ENCODE measurements at places on chromosomes 2 and 18.

DNA sequence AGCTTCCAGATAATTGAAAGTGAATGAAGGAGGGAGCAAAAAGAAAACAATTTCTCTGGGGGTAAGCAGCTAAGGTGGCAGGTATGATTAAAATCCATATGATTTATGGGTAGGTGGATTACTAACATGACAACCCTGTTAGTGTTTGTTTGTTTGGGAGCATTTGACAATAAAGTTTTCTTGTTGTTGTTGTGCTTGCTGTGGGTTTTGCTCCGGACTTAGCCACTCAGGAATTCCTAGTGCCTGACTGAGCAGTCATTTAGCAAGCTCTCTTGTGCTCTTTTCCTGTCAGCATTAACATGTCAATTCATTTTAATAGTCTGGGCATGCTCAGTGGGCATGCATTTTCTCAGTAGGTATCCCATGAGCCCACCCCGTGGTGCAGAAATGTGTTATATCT, 674.8 kb upstream of the ZEB2 start:
- peak; percentile 45 for DNase-seq

GRCh38 chr2:161177969-161178368, 17.7 kb downstream of the TANK start:
- DNase-seq: peak; percentile 24

GRCh38 chr2:216657980-216658379, 24.8 kb downstream of the IGFBP2 start:
- DNase-seq: no peak

- no peak for DNase-seq
Measured at GRCh38 chr2:94995553-94996304, 29.8 kb upstream of the MAL start.

DNA sequence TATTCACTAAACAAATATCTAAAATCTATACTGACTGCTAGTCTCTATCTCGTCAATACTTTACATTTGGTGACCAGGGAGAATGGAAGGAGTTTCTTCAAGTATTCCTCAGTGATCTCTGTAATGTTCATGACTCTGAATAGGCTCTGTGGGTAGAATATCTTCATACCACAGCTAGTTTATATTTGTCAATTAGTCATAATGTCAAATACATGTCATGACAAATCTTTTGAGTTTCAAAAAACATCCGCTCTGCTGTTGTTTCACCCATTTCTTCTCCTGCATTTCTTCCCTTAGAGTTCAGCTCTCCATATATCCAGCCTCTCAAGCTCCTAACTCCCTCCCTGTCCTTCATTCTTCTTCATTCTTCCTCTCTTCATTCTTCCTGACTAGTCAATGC, 206.5 kb upstream of the FANCL start:
- no peak for DNase-seq

GRCh38 chr2:118257696-118258095, 169.4 kb downstream of the INSIG2 start:
- no peak for DNase-seq

DNA sequence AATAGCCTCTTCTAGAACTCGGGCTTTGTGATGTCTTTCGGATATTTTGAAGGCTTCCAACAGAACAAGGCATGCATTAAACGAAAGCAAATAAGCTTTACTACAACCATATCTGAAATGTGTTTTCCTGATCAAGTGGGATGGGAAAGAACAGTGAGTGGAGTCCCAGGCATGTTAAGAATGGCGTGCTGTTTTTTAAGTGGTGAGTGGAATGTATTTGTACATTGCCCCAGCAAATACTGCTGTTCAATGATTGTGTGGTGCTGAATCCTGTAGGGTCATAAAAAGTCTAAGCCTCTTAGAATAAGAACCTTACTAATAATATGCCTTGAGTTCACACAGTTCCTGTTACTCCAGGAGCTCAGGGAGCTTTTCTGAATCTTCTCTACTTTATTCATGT, 52.5 kb downstream of the POMC start:
- DNase-seq: peak; percentile 75
